ENCODE measurements at places on chromosomes 12 and 14.

DNA sequence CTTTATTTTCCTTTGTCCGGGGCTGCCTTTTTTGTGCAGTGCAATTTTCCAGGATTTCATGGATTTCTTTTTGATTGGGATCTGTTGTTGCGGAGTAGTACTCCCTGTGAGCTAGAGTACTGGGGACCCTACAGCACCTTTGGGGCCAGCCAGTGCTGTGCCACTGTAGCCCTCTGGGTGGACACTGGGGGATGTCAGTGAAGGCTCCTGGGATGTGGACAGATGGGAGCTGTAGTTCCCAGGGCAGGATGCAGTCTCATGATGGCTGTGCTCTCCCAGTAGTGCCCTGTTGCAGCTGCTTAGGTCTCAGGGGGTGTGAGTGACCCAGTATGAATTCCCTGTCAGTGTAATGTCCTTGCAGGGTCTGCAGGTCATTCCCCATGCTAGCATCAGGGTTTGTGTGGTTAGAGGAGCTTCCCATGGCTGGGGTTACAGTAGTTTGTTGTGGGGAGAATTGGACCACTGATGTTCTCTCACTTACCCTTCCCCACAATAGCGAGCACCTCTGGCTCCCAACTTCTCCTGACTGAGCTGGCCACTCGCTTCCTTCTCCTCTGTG, 72.2 kb downstream of the BRMS1L start:
- DNase-seq, result no peak

DNA sequence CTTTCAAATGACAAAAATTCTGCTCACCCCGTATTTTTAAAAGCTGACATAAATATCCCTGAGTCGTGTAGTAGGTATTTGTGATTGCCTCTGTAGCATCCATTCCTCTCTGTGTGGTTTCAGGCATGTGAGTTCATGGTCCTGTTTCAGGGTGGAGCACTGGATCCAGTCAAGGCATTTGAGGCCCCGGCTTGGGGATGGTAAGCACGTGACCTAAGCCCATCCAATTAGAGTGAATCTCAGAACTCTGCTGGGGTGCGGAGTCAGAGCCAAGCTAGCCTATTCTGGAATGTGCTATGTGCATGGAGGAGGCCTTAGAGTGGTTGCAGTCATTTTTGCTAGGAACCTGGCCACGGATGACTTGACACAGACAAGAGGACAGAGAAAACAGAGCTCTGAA, 4.3 kb upstream of the CSRP2 start:
- DNase-seq, result no peak

GRCh38 chr12:132610051-132610759, at the start of gene LRCOL1:
LRCOL1 (minus strand) TSS chr12:132610582; CDS start chr12:132606251, 4,331 bp downstream.
- DNase-seq, result no peak

GRCh38 chr14:77067632-77068516, 30.2 kb upstream of the CIPC start:
- no peak for DNase-seq

DNA sequence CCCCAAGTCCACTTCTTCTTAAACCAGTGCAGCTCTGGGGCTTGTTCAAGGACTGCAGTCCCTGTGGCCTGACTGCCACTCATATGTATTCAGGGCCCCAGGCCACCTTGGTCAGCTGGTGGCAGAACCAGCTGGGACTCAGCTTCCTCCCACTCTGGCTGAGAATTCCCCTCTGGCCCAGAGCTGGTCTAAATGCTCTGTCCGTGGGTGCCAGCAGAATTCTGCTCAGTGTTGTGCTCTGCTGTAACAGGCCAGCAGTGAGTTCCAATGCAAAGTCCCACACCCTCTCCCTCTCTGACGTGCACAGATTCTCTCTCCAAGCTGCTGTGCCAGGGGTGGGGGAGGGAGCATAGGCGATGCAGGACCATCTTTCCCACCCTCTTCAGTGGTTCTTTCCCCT, 210.4 kb upstream of the RGS6 start:
- no peak for DNase-seq

GRCh38 chr12:20426957-20427356, 58.6 kb downstream of the PDE3A start:
- no peak for DNase-seq

GRCh38 chr14:56124327-56124726, 6.1 kb downstream of the PELI2 start:
- no peak for DNase-seq

GRCh38 chr12:70772836-70773235, 135.6 kb upstream of the PTPRB start:
- DNase-seq, result no peak

GRCh38 chr14:80419345-80419744, 208.0 kb upstream of the DIO2 start:
- no peak for DNase-seq

GRCh38 chr14:105307052-105307727, 6.4 kb upstream of the BRF1 start:
- no peak for DNase-seq

- DNase-seq, result no peak
Observed at GRCh38 chr14:66645716-66646115, 137.8 kb downstream of the GPHN start.

GRCh38 chr14:54440873-54441868, at the start of gene CNIH1:
CNIH1 (minus strand) TSS chr14:54441374; CDS start chr14:54441327, 47 bp downstream.
- no peak for DNase-seq

GRCh38 chr12:71755146-71755892, 656 bp downstream of the RAB21 start:
- no peak for DNase-seq

- no peak for DNase-seq
Observed at GRCh38 chr12:105420046-105420445, 89.6 kb downstream of the C12orf75 start.

DNA sequence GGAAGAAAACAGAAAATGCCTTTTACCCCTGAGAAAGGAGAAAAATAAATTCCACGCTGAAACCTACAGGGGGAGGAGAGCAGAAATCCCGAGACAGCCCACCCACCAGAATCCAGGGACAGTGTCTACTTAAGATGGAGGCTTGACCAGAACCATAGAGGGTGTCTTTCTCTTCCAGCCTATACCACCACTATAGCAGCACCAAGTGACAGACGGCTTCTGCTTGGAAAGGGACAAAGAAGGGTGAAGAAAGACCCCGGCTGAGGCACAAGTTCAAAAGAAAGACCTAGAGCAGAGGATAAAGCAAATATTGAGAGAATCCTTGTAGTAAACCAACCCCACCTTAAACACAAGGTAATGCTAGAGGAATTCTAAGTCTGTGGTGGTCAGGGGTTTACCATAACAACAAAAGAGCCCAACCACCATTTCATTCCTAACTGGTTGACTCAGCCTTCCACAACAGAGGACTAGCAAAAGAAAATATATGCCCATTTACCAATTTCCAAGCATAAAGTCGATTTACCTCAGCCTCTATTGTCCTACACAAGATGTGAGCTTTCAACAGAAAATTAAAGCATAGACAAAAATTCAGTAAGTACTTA, 105.3 kb upstream of the FOXG1 start:
- DNase-seq, result no peak

DNA sequence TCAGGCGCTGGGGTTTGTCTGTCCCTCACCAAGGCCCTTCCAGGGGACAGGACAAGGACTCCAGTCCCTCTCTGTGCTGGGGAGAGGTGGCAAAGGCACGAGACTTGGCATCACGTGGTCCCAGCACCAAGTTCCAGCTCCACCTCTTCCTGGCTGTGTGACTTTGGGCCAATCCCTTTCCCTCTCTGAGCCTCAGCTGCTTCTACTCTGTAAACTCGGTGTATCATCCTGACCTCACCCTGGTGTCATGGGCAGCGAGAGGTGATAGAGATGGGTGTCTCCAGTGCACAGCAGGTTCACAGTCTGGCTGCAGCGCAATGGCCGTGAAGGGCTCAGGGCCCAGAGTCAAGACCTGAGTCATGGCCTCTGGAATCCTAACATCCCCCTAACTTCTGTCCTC, 54.0 kb downstream of the MVK start:
- no peak for DNase-seq

DNA sequence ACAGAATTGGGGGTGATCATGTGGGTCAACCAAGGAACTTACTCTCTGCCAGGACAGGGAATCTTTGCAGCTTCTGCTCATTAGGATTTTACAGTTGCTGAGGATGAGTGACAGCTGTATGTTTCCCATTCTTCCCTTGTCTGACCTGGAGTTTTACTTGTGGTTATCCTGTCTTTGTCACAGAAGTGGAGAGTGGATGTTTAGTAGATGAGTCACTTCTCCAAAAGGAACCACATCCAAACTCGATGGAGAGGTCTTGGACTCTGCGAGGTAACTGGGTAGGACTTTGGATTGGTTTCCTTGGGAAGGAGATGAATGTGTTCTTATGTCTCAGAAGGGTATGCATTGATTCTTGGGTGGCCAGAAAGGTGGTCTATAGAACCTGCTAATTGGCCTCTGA, 53.8 kb upstream of the USP44 start:
- DNase-seq, result no peak

DNA sequence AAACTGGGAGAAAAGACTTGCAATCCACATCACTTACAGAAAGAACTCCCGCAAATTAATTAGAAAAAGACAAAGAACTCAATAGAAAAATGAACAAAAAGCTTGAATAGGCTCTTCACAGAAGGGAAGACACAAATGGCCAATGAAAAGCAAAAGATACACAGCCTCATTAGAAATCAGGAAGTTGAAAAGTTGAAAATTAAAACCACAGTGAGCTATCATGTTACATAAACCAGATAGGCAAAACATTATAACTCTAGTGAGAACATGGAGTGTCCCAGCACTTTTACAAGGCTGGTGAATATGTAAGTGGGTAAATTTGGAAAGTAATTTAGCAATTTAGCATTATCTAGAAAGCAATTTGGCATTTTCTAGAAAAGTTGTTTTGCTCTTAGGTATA, 158.4 kb upstream of the RASSF8 start:
- no peak for DNase-seq

GRCh38 chr12:53098354-53098981, 1.0 kb downstream of the IGFBP6 start:
- DNase-seq, result no peak

- no peak for DNase-seq
Observed at GRCh38 chr12:77814386-77814785, 16.3 kb upstream of the NAV3 start.

DNA sequence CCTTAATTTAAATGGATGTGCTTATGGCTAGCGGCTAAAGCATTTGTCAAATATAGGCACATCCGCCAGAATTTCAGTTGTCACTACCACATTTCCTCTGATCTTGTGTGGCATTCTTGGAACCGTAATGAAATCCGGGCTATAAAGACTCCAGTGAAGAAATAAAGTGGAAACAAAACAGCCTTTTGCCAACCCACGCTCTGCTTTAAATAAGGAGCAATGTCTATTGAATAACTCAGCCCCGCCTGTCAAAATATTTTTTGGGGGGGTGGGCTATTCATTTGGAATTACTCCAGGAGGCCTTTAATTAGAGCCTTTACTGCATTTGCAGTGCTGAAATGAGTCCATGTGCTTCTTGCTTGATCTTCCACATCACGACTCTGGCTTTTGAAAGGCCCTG, 179.6 kb upstream of the RPH3A start:
- no peak for DNase-seq

DNA sequence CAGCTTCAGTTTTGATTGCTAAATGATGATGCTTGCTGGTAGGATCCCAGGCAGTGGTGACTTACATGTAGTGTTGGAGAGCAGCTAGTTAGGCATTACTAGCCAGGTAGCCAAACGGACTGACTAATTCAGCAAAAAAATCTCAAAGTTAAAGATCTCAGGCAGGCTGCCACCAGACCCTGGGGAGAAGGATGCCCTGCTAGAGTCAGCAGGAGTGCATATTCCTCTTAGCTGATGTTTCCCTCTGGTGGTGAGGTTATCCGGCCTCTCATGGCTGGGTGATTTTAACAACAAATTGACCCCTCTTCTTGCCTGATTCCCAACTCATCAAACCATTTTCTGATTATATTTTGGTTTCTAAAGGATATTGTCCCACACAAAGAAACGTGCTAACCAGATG, 2.8 kb downstream of the EFS start:
- no peak for DNase-seq

DNA sequence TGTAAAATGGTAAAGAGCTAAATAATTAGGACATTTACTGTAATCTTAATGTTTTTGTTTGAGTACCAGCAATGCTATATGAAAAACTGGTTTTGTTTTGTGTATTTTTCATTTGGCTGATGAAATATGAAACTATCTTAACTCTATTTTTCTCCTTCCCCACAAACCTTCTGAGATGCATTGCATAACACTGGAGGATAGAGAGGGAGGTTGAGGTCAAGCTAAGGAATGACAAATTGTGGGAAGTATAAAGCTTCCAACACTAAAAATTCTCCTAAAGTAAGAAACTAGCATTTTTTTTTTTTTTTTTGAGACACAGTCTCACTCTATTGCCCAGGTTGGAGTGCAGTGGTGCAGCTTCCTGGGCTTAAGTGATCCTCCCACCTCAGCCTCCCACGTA, 31.5 kb upstream of the SRP54 start:
- DNase-seq, result no peak

DNA sequence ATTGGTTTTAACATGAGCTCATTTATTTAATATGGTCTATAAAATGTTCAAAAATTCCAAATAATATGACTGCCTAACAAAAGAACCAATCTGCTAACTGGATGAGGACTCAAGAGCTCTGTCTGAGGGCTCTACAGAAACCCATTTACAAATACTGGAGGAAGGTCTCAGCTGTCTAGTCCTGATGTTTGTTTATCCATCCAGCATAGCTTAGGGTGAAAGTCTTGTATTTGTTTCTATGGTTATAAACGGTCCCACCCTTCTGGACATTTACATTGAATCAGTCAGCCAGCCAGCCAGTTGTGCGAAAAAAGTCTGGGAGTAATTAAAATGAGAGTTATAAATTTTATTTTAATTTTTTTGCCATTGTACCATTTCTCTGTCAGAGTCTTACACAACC, 220.7 kb downstream of the BMP4 start:
- no peak for DNase-seq

GRCh38 chr12:53935383-53936341, 3.0 kb upstream of the HOXC13 start:
- no peak for DNase-seq

DNA sequence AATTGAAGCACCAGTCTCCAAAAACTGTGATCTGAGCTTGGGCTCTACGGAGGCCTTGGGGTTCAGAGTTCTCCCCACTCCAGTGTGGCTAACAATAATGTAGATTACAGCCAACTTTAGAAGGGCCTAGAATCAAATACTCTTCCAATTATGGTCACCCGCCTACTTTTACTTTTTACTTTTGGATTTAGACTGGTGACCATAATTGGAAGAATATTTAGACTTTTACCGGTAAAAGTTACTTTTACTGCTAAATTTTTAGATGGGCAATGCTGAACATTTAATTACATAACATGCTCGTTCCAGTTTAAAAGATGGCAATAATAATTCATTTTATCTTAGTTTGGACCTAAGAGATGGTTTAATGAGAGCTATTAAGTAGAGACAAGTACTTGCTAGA, 39.2 kb downstream of the PPTC7 start:
- DNase-seq, result no peak

GRCh38 chr12:21221072-21221471, 90.1 kb downstream of the SLCO1B1 start:
- no peak for DNase-seq

GRCh38 chr12:20187456-20187855, 180.9 kb upstream of the PDE3A start:
- DNase-seq, result no peak

- no peak for DNase-seq
Observed at GRCh38 chr14:99649219-99649618, 4.3 kb downstream of the HHIPL1 start.

GRCh38 chr12:94372461-94372860, 87.2 kb downstream of the CEP83 start:
- no peak for DNase-seq
